ENCODE measurements at places on chromosomes 16 and 17. TPM values are rescaled to one million over a fixed set of nuclear protein-coding genes. Genes with fewer than 3 reads are reported as not detected.

GRCh38 chr16:4038448-4038847, 77.8 kb downstream of the ADCY9 start:
- no peak for DNase-seq

DNA sequence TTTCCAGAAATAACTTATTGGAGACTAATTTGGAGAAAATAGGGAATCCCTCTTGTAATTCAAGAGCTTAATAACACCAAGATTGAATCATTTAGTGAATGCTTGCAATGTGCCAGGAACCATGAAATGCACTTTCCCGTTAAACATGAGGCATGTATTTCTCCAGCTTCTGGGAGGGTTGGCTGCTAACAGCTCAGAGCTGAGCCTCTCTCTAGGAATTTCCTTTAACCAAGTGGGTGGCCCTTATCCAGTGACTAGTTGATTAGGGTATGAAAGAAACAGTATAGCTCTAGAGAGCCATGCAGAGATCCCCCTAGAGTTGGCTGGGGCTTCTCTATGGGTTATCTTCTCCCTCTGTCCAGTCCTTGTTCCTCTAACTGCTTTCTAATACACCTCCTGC, 356.4 kb upstream of the GOT2 start:
- DNase-seq, result no peak

- DNase-seq, result no peak
Observed at GRCh38 chr16:81198635-81199034, 39.9 kb upstream of the BCO1 start.

DNA sequence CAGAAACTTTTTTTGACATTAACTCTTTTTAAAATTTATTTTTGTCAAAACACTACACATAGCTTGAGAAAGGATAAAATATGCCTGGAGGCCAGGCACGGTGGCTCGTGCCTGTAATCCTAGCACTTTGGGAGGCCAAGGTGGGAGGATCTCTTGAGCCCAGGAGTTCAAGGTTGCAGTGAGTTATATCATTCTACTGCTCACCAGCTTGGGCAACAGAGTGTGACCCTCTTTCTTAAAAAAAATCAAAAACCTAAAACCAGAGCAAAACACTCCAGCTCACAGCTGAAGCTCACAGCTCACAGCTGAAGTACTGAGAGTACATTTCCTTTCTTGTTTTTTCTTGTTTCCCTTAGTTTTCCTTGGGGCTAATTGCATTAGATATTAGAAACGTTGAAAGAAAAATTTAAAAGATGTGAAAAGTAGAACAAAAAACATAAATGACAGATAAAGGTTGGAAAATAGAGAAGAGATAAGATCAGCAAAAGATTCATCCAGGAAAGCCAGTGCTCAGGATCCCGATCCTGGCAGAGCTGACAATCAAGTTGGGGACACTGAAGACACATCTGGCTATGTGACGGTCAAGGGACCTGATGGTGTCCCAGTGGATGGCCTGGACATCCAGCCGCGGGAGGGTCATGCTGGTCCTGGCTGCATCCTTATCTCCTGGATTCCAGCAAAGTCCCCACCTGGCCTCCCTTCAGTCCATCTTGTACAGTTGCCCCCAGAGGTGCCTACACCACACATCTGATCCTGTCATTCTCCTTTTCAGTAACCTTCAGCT, 9.8 kb downstream of the CHST6 start:
- no peak for DNase-seq

GRCh38 chr17:77707546-77707945, 251.0 kb upstream of the TNRC6C start:
- DNase-seq, result no peak

DNA sequence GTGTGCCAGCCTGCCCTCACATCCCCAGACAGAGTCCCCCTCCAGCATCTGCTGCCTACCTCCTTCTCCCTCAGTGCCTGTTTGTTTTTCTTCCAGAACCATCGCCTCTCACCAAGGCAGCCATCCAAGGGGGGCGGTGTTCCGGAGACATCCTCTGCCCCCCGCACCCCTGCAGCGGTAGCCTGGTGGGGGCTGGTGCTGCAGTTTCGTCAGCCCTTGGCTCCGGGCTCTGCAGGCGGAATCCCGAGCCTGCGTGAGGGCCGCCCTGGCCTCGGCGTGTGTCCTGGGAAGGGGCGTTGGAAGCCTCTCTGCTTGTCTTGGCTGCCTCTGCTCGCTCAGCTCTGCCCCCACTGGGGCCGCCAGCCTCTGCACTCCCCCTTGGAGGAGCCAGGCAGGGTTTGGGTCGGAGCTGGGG, 126.0 kb upstream of the CIBAR2 start:
- DNase-seq, result peak; percentile 83

TMC6 gene
- 57.2 TPM for total RNA-seq

DNA sequence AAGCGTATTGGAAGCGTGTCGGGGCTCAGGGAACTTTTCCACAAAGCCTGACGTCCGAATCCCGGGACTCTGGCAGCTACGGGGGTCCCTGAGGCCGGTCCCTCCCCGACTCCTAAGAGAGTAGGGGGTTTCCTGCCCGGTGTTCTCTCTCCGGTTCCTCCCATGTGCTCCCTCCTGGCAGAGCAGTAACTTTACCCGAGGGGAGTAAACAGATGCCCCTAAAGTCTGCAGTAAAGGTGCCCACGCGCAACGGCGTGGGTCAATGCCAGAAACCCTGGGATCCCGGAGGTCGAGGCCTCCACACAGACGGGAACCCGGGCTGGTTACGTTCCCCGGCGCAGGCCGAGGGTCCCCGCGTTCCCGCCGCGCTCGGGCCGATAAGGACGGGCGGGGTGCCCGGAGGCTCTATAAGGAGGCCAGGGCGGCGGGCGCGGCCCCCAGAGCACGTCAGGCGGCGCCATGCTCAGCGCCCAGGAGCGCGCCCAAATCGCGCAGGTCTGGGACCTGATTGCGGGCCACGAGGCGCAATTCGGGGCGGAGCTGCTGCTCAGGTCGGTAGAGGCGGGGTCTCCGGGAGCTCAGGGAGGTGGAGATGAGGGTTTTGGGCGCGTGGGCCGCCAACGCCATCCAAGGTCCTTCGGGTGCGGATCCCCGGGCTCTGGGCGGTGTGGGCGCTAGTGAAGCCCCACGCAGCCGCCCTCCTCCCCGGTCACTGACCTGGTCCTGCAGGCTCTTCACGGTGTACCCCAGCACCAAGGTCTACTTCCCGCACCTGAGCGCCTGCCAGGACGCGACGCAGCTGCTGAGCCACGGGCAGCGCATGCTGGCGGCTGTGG, at the start of gene HBM:
TSS of gene HBM (plus strand) at position 440 of the 836 bp plus-strand sequence. CDS start at position 460, 20 bp downstream.
- peak; percentile 10 for DNase-seq

DNA sequence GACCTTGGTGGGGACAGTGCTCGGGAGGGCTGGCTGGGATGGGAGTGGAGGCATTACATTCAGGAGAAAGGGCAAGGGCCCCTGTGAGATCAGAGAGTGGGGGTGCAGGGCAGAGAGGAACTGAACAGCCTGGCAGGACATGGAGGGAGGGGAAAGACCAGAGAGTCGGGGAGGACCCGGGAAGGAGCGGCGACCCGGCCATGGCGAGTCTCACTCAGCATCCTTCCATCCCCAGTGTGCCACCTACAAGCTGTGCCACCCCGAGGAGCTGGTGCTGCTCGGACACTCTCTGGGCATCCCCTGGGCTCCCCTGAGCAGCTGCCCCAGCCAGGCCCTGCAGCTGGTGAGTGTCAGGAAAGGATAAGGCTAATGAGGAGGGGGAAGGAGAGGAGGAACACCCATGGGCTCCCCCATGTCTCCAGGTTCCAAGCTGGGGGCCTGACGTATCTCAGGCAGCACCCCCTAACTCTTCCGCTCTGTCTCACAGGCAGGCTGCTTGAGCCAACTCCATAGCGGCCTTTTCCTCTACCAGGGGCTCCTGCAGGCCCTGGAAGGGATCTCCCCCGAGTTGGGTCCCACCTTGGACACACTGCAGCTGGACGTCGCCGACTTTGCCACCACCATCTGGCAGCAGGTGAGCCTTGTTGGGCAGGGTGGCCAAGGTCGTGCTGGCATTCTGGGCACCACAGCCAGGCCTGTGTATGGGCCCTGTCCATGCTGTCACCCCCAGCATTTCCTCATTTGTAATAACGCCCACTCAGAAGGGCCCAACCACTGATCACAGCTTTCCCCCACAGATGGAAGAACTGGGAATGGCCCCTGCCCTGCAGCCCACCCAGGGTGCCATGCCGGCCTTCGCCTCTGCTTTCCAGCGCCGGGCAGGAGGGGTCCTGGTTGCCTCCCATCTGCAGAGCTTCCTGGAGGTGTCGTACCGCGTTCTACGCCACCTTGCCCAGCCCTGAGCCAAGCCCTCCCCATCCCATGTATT, 1.1 kb downstream of the CSF3 start:
- DNase-seq, result peak; percentile 30

LRRC46 gene
- total RNA-seq, result 0.19 TPM

RMI2 gene
- 0.48 TPM for total RNA-seq

DNA sequence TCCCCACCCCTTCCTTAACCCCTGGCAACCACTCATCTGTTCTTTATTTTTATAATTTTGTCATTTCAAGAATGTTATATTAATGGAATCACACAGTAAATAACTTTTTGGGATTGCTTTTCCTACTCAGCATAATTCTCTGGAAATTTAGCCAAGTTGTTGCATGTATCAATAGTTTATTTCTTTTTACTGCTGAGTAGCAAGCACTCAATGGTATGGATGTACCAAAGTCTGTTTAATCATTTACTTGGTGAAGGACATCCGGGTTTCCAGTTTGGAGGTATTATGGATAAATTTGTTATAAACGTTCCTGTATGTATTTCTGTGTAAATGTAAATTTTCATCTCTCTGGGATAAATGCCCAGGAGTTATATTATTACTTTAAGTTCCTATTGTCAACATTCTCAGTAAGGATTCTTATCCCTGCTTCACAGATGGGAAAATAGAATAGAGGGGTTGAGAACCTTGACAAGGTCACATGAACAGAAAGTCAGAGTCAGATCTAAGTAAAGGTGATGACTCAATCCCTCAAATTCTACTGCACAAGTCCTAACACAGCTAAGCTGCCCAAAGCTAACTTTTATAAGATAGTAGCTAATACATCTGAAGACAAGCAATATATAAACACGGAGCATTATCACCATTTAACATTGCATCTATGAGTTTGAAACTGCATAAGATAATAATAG, 62.4 kb upstream of the MTMR4 start:
- DNase-seq, result no peak

HOXB1 gene
- total RNA-seq, result not detected

CLDN9 gene
- 0.73 TPM for total RNA-seq

DNA sequence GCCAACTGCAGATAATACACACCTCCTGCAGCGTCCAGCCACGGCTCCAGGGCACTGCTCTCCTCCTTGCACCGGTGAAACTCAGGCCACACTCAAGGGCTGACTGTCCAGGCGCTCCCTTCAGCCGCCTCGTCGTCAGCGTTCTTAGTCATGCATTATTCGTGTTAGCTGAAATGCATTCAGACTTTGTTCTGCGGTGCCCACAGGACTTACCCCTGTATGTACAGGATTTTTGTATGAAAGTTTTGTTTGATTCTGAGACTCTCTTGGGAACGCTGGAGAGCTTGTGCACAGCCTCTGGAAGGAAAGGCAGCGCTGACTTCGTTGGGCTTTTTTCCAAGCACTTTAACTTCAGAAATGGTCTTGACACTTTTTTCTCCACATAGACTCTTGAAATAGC, 22.1 kb downstream of the CIBAR2 start:
- DNase-seq, result no peak

DNA sequence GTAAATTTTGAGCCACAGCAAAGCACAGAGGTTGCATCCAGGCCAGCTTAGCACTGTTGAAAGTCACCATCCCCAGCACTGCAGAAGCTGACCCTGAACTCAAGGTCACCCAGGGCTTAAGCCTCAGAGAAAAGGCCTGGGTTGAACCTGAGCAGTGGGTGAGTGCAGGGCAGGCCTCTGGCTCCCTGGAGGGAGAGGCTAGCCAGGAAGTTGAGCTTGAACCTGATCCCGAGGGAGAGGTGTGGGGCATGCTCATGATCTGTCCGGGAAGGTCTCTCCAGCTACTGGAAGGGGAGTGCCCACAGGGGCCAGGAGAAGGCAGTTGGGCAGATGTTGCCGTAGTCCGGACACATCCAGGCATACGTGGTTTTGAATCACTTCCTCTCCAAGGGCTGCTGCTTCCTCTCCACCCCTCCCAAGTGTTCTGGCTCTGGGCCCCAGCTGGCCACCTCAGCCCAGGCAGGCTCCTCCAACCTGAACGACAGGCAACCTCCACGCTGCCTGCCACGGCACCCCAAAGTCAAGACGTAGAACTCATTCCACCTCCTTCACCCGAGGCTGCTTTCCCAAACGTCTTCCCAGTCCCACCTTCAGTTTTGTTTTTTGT, 18.4 kb downstream of the CARHSP1 start:
- DNase-seq, result peak; percentile 74

DNA sequence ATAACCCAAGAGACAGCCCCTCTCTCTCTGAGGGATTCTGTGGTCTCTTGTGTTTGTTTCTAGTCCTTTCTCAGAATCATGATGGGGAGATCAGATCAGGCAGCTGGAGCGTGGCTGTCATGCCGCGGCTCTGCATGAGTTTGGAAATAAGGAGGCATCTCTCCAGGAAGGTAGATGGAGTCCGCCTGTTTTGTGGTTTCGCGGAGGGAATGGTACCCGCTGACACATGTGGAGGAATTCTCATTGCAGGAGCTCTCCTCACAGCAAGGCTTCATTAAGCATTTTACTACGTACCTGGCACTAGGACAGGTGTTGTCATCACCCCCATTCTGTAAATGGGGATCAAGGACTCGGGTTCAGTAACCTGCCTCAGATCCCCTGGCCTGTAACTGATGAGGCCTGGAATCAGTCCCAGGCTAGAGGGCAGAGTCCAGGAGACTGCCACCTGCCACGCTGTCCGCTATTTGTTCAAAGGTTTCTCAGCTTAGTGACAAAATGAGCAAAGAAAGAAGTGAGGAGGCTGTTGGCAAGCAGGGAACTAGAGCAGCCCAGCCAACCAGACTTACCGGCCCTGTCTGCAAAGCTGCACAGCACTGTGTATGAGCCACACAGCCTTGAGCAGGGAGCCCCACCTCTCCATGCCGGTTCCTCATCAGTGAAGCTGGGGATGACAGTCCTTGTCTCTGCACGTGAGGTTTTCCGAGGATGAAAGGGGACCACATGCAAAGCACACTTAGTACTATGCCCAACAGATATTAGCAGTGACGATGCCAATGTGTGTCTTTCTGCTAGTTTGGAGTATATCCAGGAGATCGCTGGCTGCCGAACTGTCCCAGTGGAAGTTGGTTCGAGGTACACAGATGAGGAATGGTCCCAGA, 11.0 kb downstream of the KDM8 start:
- peak; percentile 5 for DNase-seq

SECTM1 gene
- total RNA-seq, result 4.3 TPM

DNA sequence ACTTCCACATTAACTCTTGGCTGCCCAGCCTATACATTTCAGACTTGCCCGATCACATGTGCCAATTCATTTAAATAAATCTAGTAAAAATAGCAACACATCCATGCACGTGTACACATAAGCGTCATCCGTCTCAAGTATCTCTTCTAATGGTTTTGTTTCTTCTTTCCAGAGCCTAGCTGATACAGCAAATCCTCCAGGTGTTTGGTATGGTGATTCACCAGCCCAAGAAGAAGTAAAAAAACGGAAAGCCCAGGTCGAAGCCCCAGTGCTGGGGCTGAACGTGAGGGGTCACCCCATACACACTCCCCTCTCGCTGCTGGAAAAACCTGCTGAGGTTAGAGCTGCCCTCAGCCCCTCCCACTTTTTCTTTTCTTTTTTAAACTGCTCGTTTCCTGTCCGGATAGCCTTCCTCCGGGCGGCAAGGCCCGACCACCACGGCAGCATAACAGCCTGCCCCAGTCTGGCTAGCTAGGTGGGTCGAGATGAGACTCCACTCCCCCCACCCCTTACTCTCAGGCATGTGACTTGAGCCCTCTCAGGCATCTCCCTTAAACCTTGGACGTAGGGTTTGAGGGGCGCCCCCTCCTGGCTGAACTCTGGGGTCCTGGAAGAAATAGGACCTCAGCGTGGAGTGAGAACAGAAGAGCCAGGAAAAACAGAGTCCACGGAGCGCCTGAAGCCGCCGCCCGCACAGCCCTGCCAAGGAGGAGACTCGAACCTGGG, 13.9 kb upstream of the OR1F1 start:
- DNase-seq, result no peak

CDRT15L2 gene
- not detected for total RNA-seq
